WTC11 (cell line): ENCODE measurements at places on chromosomes 4 and X. TPM values are rescaled to one million over a fixed set of nuclear protein-coding genes. Genes with fewer than 3 reads are reported as not detected.

DNA sequence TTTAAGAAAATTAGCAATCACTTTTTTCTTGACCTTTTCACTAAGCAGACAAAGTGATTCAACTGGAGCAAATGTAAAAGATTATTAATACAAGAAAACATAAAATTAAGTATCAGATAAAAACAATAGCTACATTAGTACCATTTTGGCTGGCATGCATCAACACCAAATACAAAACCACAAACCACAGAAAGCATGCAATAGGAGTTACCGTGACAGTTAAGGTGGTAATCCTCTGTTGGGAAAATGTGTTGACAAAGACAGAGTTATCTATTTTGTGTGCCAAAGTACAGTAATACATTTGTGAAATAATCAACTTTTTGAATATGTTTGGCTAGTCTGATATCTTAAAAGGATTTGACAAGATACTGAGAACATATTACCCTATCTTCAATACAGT is 89.8 kb upstream of the ETNPPL start:
- no peak overlapping the region for H3K4me3 ChIP-seq
- no peak for DNase-seq
- H3K27me3 ChIP-seq, result no peaks in the 10 kb centered on the region
- H3K36me3 ChIP-seq, result 0 out of 2 replicates have a peak, but pooled peaks cover 3% of the 10 kb centered on the region
- peaks cover 23% of the 10 kb centered on the region for H3K4me1 ChIP-seq

Gene DGKK
- total RNA-seq, result 1.9 to 3.2 TPM (median 2.9 TPM) in 3 replicates

- no peak overlapping the region for H3K27ac ChIP-seq
- DNase-seq, result no peak
- H3K27me3 ChIP-seq, result peaks cover 2% of the 10 kb centered on the region; the same call in 1 of the 2 replicates
- H3K36me3 ChIP-seq, result no peaks in the 10 kb centered on the region
- H3K4me1 ChIP-seq, result peaks cover 15% of the 10 kb centered on the region
Measured at GRCh38 chr4:3821580-3822229, 55.5 kb downstream of the ADRA2C start.

GRCh38 chrX:10831716-10832502 is 211.5 kb upstream of the MID1 start:
- no peak overlapping the region for H3K27ac ChIP-seq
- H3K4me3 ChIP-seq, result no peak overlapping the region
- H3K27me3 ChIP-seq, result no peaks in the 10 kb centered on the region
- no peak for DNase-seq
- H3K36me3 ChIP-seq, result no peaks in the 10 kb centered on the region

DNA sequence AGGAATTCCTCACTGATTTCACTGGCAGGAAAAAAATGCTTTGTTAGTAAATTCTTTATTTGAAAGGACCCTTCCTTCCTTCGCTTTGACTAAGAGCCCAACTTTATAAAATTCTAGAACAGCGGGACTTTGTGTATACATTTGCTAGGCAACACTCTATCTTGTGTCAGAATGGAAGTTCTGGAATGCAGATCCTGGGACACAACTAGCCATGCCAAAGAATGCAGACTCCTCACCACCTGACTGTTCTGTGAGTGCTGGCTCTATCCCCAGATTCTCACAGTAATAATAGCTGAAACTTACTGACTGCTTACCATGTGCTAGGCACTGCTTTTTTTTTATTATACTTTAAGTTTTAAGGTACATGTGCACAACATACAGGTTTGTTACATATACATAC is 73.3 kb upstream of the ZDHHC15 start:
- H3K4me1 ChIP-seq, result no peaks in the 10 kb centered on the region
- H3K36me3 ChIP-seq, result peaks cover 2% of the 10 kb centered on the region; the same call in 1 of the 2 replicates
- no peak overlapping the region for H3K4me3 ChIP-seq
- no peak for DNase-seq

DNA sequence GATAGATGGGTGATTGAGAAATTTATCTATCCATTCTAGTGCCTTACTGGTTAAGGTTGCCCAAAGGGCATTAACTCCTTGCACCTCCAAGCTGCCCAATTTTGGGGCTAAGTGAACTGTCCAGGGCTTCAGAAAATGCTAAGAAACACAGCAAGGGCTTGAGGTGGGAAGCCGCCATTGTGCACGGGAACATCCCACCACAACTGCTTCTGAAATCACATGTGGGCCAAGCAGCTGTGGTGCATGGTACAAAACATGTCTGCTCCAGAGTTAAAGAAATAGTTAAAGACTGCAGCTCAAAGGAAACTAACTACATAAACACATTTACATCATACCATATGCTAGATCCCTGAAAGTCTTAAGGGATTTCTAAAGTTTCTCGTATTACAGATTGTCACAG is 144.3 kb upstream of the NDST3 start:
- H3K4me3 ChIP-seq, result no peak overlapping the region
- no peak for DNase-seq
- H3K36me3 ChIP-seq, result no peaks in the 10 kb centered on the region; the same call in 1 of the 2 replicates
- no peaks in the 10 kb centered on the region for H3K27me3 ChIP-seq

- no peak overlapping the region for H3K4me3 ChIP-seq
- H3K27ac ChIP-seq, result no peak overlapping the region
- H3K27me3 ChIP-seq, result no peaks in the 10 kb centered on the region; the same call in 1 of the 2 replicates
- H3K4me1 ChIP-seq, result no peaks in the 10 kb centered on the region
- H3K36me3 ChIP-seq, result no peaks in the 10 kb centered on the region
- DNase-seq, result no peak
Measured at GRCh38 chrX:19174401-19175025, 52.2 kb upstream of the ADGRG2 start.

DNA sequence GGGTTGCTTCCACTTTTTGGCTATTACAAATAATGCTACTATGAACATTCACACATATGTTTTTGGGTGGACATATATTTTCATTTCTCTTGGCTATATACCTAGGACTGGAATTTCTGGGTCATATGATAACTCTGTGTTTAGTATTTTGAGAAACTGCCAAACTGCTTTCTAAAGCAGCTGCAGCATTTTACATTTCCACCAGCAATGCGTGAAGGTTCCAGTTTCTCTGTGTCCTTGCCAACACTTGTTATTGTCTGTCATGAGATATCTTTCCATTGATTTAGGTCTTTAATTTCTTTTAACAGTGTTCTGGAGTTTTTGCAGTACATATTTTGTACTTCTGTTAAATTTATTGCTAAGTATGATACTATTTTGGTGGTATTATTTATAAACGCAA is 48.3 kb downstream of the CLCN5 start:
- H3K4me3 ChIP-seq, result no peak overlapping the region
- DNase-seq, result no peak
- H3K27me3 ChIP-seq, result no peaks in the 10 kb centered on the region
- no peak overlapping the region for H3K27ac ChIP-seq

GRCh38 chrX:22634751-22635150 is 362.0 kb downstream of the CBLL2 start:
- no peak overlapping the region for H3K4me3 ChIP-seq
- H3K36me3 ChIP-seq, result no peaks in the 10 kb centered on the region
- no peaks in the 10 kb centered on the region for H3K4me1 ChIP-seq
- H3K27me3 ChIP-seq, result no peaks in the 10 kb centered on the region

DNA sequence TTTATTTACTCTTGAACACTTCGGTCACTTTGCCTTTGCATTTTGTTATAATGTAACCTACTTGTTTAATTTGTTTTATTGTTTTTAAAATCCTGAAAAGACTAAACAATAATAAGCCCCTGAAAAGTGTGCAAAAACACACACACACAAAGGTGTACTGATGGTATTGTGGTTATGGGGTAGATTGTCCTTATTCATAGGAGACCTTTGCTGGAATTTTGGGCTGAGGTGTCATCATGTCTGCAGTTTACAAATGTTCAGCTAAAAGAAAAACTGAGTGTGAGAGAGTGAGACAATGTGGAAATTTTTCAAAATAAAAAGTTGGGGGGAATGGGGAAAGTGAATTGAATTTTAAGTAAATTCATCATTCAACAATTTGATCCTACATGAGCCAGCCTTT is 174.9 kb downstream of the QDPR start:
- no peak for DNase-seq
- H3K36me3 ChIP-seq, result no peaks in the 10 kb centered on the region
- H3K4me1 ChIP-seq, result peaks cover 8% of the 10 kb centered on the region
- no peak overlapping the region for H3K27ac ChIP-seq
- H3K27me3 ChIP-seq, result no peaks in the 10 kb centered on the region
- no peak overlapping the region for H3K4me3 ChIP-seq

DNA sequence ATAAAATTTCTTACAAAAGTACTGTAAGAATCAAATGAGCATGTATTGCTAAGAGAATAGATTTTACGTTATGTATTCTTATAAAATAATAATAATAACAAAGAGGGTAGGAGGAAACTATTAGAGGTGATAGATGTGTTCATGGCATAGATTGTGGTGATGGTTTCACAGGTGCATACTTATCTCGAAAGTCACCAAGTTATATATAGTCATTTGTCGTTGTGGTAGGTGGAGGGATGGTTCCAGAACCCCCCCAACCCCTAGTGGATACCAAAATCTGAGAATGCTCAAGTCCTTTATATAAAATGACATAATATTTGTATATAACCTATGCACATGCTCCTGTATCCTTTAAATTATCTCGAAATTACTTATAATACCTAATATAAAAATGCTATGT is 36.7 kb upstream of the H2AZ1 start:
- no peaks in the 10 kb centered on the region for H3K36me3 ChIP-seq
- H3K4me3 ChIP-seq, result no peak overlapping the region
- H3K27me3 ChIP-seq, result no peaks in the 10 kb centered on the region
- no peak for DNase-seq
- no peaks in the 10 kb centered on the region for H3K4me1 ChIP-seq

GRCh38 chrX:4994855-4995254 is 1233.8 kb downstream of the NLGN4X start:
- no peaks in the 10 kb centered on the region for H3K4me1 ChIP-seq
- no peak overlapping the region for H3K4me3 ChIP-seq
- no peaks in the 10 kb centered on the region; the same call in 1 of the 2 replicates for H3K27me3 ChIP-seq
- no peak for DNase-seq
- H3K27ac ChIP-seq, result no peak overlapping the region
- H3K36me3 ChIP-seq, result no peaks in the 10 kb centered on the region

DNA sequence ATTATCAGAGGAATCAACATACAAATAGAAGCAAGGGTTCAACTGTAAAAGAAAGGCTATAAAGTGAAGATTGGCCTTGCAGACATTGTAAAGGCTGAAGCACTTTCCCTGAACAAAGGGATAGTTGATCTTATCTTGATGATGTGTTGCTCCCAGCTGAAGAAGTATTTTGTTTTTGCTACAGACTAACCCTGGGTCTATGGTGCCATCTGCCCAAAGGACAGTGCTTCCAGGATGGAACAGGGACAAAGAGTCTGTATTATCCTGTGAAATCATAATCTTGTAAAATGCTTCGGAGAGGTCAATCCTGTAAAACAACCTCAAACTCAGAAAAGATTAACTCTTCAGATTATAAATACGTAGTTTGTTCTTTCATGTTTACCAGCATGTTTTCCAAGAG is 251.7 kb upstream of the ANKRD50 start:
- no peak for DNase-seq
- H3K36me3 ChIP-seq, result peaks cover 28% of the 10 kb centered on the region
- no peak overlapping the region for H3K27ac ChIP-seq
- no peak overlapping the region for H3K4me3 ChIP-seq
- H3K27me3 ChIP-seq, result peaks cover 7% of the 10 kb centered on the region; the same call in 1 of the 2 replicates

- no peak for DNase-seq
- no peaks in the 10 kb centered on the region for H3K27me3 ChIP-seq
- peaks cover 49% of the 10 kb centered on the region for H3K4me1 ChIP-seq
Measured at GRCh38 chrX:16160729-16161128, 6.6 kb upstream of the MAGEB17 start.

DNA sequence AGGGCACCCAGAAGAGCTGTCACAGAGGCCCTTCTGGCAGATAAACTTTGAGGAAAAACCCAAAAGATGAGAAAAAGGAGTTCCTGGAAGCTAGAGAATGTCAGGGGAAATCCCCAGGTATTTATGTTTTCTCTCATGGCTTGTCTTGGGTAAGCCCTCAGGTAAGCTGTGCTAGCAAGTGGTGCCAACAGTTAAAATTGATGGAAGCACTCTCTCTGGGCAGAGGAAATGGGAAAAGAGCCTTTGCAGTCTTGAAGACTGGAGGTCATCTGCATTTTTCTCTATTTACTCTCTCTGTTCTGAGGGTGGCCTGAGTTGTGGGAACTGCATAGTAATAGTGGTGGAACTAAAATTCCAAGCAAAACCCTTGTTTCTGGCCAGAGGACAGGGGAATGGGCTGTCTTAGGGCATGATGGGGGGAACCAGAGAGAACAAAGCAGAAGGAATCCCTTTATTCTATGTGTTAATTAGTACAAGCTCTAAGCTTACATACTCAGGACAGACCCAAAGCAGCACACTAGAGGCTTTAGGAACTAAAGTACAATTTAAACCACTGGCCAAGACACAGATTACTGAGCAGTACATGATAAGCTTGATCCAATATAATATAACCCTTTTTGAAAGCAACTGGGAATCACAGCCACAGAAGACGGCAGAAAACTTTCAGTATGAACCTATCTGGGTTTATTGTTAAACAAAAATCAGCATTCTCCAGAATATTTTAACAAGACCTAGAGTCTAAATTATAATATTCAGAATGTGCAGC is 53.3 kb upstream of the SLC10A4 start:
- peaks cover 20% of the 10 kb centered on the region for H3K4me1 ChIP-seq
- peak overlapping the region; percentile 14; the same call in 1 of the 2 replicates for H3K27ac ChIP-seq
- H3K4me3 ChIP-seq, result no peak overlapping the region
- no peaks in the 10 kb centered on the region for H3K36me3 ChIP-seq
- no peak for DNase-seq
- H3K27me3 ChIP-seq, result no peaks in the 10 kb centered on the region

DNA sequence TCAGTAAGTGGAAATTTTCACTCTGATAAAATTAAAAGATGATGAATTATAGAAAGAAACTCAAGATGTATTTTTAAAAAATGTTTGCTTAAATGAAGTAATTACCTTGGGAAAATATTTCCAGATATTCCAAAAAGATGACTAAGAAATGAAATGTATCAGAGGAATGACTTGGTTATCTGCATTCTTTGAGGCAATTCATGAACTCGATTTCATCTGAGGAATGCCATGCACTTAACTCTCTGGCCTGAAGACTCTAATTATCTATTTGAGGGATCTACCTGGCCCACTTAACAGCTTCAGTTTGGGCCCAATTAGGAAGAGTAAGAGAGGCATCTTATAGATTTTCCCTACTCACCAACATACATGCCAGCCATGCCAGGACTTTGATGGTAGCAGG is 182.3 kb downstream of the INPP4B start:
- no peak overlapping the region for H3K27ac ChIP-seq
- H3K4me1 ChIP-seq, result no peaks in the 10 kb centered on the region
- no peak for DNase-seq
- H3K4me3 ChIP-seq, result no peak overlapping the region

DNA sequence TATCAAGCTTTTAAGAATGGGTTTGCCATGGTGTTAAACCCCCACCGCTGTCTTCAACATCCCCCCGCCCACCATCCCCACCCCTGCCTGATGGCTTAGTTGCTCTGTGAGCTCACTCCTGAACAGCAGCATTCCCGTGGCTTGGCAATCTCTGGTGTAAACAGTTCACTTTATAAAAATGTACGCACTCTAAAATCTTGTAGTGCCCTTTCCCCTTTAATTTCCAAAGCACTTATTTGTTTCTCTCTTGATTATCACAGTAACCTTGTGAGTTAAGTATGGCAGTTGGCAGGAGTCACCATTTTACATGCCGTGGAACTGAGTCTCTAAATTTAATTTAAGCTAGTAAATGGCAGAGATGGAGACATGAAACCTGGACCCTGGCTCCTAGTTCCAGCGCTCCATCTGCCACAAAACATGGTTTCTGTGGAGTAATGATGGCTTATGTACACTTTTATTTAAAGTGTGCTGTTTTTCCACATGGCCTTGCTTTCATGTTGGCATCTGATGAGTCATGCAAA is 123.1 kb downstream of the AFF1 start:
- peaks cover 65% of the 10 kb centered on the region for H3K4me1 ChIP-seq
- H3K4me3 ChIP-seq, result no peak overlapping the region
- peak overlapping the region; percentile 12; the same call in 1 of the 2 replicates for H3K27ac ChIP-seq
- no peaks in the 10 kb centered on the region for H3K27me3 ChIP-seq
- no peak for DNase-seq
- peaks cover 5% of the 10 kb centered on the region; the same call in 1 of the 2 replicates for H3K36me3 ChIP-seq
